D721Med (cell line): ENCODE measurements at places on chromosomes 13 and 19.

DNA sequence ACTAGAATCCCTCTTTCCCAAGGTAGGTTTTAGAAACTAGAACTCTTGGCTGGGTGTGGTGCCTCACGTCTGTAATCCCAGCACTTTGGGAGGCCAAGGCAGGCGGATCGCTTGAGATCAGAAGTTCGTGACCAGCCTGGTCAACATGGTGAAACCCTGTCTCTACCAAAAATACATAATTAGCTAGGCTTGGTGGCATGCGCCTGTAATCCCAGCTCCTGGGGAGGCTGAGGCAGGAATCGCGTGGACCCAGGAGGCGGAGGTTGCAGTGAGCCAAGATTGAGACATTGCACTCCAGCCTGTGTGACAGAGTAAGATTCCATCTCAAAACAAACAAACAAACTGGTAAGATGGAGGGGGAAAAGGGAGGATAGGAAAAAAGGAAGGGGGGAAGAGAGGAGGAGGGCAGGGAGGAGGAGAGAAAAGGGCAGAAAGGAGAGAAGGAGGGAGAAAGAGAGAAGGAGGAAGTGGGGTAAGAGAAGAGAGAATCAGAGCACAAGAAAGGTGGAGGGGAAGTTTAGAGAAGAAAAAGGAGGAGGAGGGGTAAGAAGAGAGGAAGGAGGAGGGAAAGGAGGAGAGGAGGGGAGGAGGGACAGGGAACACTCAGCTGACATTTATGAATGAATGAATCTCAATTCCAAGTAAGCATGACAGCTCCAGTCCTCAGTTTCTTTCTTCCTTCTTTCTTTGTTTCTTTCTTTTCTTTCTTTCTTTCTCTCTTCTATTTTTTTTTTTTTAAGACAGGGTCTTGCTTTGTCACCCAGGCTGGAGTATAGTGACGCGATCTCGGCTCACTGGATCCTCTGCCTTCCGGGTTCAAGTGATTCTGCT is 2.6 kb upstream of the SLC27A1 start:
- DNase-seq: no peak

DNA sequence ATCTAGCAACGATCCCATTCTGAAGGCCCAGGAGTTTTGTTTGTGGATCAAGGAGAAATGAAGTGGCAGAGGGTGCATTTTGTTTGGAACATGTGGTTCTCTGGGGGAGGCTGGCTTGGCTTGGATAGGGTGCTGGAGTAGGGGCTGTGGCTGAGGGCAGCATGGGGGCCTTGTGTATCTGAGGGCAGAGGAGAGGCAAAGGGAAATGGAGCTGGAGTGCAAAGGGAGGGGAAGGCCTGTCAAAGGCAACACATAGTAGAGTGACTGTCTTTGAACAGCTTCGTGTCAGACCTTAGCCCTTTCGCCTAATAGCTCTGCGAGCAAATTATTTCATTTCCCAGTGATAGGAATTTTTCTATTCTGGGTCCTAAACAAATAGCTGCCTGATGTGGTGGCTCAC is 187.2 kb downstream of the KCNRG start:
- DNase-seq: no peak

GRCh38 chr13:49693191-49693733 is 2.0 kb upstream of the EBPL start:
- DNase-seq: no peak

DNA sequence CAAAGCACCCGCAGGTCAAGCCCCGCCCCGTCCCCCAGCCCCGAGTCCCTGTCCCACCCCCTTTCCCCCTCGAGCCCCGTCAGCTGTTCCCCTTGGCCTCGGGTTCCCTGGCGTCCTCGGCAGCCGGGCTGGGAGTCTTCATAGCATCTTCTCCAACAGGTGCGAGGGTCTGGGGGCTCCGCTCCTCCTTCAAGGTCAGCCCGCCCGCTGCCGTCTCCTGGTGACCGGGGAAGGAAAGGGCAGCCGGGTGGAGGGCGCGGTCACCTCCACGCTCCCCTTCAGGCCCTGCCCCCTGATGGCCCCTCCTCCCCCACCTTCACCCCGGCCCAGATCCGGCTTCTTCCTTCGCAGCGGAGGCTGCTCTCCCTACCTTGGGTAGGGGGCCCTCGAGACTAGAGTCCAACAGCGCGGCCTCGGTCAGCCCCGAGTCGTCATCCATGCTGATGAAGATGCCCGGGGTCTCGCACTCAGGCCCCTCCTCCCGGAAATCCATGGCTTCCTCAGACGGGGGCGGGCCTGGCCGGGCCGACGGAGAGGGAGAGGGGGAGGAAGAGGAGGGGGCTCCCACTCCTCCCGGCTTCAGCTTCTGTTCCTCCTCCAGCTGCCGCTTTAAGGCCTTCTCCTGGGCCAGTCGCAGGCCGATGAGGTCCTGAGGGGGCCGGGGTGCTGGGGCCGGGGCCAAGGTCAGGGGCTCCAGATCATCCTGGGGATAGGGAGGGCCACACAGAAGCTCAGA is 541 bp upstream of the RSPH6A start:
- DNase-seq: no peak

DNA sequence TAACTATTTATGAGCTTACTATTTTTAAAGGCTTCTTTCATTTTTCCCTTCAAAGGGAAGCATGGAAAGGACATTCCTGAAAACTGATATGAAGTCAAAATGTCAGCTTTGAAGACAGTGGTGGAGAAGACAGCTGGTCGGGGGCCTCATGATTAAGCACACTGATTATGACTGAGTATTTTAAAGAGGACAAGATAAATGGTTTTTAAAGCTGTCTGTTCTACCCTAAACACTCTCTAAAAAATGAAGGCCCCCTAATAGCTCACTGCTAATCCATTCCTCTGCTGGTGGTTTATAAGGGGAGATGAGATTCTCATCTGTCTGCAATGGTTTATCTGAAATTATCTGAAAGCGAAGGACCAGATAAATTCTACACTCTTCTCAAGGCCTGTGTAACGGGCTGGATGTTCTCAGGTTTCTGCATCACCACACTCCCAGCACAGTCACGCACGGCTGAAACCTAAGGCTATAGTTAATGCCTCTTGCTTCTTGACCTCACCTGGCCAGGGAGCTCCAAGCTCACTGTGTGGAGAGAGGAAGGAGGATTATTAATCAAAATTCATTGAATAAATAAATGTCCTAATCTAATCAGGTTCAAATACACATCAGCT is 86.9 kb upstream of the DOCK9 start:
- DNase-seq: no peak

DNA sequence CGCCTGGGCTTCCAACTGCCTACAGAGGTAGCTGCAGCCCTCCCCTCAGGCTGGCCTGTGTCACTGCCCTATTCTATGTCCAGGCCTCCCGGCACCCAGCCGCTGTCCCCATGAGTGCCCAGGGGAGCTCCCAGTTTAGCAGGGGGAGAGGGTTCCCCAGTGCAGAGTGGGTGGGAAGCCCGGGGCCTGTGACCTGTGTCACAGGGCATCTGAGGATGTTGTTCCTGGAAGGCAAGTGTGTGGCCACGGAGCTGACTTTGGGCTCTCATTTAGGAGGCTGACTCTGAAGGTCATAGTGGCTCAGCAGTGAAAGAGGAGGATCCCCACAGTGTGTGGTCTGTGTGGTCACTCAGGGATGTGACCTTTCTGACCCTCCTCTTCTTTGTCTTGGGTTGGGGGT is 25.1 kb downstream of the PPP1R37 start:
- DNase-seq: no peak

DNA sequence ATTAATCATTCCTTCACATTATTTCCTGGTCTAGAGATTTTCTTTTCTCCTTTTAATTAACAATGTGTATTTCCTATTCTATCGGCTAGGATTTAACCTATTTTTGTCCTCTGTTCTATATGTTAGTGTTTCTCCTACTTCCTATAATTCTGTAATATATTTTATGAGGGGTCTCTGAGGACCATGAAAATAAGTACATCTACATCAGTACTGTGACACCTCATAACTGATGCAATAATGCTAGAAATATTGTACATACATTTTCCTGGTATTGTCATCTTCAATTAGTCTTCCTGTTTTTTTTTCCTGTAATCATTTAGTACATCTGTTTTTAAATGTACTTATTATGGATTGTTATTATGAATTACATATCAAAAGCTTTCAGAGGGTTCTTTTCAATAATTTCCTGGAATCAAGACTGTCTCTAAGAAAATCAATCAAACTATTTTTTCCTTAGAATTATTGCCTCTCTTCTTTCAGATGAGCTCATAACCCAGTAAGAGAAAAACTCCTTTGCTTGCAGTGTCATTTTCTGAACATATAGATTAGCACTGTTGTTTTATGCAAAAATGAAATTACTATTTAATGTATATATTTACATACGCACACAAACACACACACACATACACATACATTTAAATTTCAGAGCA is 1004.3 kb downstream of the SLITRK5 start:
- DNase-seq: no peak

DNA sequence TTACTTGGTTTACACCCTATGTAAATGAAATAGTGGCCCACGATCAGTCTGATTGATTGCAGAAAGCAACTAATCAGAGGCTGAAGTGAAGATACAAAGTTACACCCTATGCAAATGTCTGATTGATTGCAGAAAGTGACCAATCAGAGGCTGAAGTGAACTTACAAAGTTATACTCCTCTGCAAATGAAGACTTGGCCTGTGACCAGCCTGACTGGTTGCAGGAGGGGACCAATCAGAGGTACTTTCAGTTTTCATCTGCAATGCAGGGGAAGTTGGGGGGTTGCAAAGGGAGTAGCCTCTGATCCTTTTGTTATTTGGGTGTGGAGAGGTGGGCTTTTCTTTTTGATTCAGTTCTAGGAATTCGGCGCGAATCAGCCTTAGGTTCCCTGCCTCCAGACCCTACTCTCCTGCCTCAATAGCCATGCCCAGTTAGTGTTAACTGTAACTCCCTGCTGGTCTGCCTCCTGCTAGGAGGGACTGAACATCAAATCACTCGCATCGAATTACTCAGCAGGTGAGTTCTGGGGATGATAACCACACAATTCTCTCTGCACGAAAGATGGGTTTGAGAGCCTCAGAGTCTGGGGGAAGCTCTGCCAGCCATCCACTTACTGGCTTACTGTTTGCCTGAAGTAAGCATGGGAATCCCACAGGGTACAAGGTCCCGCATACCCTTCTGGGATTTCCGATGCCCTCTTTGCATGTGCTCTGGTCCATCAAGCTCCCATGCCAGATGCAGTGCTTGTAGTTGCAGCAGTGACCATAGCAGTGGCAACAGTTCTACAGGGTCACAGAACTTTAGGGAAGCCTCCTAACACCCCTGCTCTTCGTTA is 7.5 kb downstream of the ARL11 start:
- no peak for DNase-seq

DNA sequence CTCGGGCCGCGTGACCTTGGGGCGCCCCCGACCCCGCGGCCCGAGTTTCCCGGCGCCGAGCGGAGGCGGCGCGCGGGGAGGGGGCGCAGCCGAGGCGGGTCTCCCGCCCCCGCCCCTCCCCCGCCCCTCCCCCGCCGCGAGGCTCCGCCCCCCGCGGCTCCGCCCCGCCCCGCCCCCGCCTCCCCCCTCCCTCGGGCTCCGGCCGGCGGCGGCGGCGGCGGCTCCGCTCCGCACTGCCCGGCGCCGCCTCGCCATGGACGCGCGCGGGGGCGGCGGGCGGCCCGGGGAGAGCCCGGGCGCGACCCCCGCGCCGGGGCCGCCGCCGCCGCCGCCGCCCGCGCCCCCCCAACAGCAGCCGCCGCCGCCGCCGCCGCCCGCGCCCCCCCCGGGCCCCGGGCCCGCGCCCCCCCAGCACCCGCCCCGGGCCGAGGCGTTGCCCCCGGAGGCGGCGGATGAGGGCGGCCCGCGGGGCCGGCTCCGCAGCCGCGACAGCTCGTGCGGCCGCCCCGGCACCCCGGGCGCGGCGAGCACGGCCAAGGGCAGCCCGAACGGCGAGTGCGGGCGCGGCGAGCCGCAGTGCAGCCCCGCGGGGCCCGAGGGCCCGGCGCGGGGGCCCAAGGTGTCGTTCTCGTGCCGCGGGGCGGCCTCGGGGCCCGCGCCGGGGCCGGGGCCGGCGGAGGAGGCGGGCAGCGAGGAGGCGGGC is at the start of gene HCN2:
Gene HCN2, plus strand, starts transcription at position 189 of the 703 bp plus-strand sequence. Its CDS starts 65 bp downstream, at position 254.
- no peak for DNase-seq

DNA sequence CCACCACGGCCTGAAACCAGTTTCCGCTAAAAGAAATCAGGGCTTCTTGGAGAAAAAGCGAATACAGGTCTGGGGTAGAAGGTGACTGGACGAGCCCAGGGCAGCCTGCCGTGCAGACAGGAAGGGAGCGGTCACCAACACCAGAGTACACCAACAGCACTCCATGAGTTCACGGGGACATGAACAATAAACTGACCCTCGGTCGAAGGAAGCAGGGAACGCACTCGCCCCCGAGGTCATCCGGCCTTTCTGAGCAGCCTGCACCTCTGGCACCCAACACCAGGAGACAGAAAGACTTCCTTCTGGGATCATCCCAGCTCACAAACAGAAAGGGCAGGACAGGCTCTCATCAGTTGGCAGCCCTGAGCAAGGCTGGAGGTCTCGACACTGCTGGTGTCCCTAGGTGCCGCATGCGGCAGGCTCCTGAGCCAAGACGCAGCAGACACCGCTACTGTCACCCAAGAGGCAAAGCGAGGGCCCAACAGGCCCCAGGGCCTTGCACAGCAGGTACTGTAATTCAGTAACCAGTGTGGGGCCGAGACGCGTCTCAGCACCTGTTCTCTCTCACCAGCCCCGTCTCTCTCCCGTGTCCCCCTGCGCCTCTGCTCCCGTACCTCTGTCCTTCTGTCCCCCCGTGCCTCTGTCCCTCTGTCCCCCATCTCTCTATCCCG is 18.0 kb downstream of the DCUN1D2 start:
- DNase-seq: no peak

- DNase-seq: no peak
These were observed 26.4 kb downstream of the LEUTX start for GRCh38 chr19:39805104-39805503.

GRCh38 chr19:28553005-28553404 is 659.9 kb downstream of the UQCRFS1 start:
- no peak for DNase-seq

GRCh38 chr19:28641395-28641794 is 571.6 kb downstream of the UQCRFS1 start:
- DNase-seq: no peak

DNA sequence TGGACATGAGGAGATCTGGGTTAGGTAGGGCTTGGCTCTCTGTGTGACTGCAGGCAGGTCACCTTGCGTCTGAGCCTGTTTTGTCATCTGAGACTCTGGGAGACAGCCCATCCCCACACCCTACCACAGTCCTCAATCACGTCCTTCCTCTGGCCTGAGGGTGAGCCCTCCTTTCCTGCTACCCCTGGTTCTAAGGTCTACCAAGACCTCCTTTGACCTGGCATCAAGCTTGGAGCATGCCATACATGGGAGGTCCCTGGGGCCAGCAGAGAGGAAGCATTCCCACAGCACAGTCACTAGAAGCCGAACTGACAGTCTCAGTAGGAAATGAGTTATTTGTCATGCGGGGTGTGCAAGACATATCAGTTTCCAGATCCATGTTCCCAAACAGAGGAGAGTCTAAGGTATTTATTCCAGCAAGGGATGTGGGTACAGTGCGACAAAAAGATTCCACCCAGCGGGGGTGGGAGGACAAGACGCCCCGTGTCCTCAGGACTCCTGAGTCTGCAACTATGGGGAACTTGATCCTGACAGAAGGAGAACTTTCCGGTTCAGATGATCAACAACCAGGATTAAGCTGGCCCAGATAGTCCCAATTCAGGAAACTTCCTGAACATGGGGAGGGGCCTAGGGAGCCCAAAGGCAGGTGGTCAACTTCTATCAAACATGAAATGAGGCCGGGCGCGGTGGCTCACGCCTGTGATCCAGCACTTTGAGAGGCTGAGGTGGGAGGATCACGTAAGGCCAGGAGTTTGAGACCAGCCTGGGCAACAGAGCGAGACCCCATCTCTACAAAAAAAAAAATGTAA is 9.5 kb downstream of the ARRDC2 start:
- DNase-seq: no peak

GRCh38 chr13:94112227-94112626 is 367.3 kb downstream of the DCT start:
- DNase-seq: no peak
